Hepatocyte (in vitro differentiated cells): ENCODE measurements at places on chromosomes 12 and 14. TPM values are rescaled to one million over a fixed set of nuclear protein-coding genes. Genes with fewer than 3 reads are reported as not detected.

DNA sequence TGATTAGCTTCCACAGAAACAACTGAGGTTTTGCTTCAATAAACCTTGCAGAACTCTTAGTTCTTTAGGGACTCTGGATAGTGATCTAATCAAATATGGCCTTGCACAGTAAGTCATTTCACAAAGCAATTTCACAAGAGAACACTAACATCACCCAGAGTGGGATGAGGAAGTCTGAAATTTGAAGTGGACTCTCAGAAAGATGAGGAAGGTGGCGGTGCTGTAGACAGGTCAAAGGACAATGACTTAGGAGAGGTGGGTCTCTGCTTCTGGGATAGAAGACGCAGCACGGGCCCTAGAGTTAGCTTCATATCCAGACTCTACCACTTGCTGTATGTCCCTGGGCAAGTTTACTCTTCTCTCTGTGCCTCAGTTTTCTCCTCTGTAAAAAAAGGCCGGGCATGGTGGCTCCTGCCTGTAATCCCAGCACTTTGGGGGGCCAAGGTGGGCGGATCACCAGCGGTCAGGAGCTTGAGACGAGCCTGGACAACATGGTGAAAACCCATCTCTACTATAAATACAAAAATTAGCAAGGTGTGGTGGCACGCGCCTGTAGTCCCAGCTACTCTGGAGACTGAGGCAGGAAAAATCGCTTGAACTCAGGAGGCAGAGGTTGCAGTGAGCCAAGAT lies 18.9 kb downstream of the FOS start:
- DNase-seq = no peak

DNA sequence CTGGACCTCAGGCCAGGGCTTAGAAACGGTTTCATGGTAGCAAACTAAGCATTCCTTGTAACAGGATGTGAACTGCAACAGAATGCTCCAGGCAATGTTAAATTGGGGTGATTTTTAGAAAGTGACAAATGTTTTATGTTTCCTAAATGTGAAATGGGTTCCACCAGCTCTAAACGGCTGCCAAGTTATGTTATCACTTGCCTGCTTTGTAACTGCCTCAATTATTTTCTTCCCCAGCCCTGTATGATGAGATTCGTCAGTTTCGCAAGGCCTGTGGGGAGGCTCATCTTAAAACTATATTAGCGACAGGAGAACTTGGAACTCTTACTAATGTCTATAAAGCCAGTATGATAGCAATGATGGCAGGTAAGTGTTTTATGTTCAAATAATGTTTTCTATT lies 70.9 kb downstream of the DERA start:
- DNase-seq = no peak

- no peak for DNase-seq
Observed at GRCh38 chr14:77557391-77557790, 58.8 kb upstream of the ISM2 start.

DNA sequence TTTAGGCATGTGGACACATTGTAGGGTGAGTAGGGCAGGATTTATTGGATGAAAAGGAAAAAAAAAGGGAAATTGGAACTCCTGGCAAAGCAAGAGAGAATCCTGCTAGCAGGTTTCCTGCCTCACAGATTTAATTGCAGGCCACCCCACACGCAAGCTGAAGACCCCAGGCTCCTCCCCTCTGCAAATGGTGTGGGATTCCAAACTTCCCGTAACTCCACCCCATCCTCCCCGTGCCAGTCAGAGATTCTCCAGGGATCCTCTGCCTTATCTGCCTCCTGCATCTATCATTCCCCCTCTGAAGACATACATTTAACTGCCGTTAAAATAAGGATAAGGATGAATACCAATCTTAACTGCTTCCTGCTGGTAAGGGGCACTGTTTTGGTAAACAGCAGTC lies 249.8 kb upstream of the GARIN2 start:
- no peak for DNase-seq

GRCh38 chr14:49546766-49547165 lies 39.4 kb downstream of the RPS29 start:
- no peak for DNase-seq

GRCh38 chr12:75581515-75581914 lies 70.1 kb upstream of the KRR1 start:
- DNase-seq = no peak

DNA sequence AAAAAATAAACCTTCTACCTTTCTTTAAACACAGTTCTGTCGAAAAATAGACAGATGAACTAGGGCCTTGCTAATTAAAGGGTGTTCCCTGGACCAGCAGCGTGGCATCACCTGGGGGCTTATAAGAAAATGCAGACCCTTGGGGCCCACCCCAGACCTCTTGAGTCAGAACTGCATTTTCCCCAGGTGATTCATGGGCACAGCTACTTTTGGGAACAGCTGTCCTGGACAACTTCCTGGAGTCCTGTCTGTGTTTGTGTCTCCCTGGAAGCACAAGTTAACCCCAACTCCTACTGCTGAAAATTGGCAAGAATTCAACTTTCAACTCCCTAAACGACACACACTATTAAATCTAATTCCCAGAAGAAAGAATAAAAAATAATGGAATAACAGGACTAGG lies 17.8 kb downstream of the FBLN5 start:
- no peak for DNase-seq

- DNase-seq = no peak
Observed at GRCh38 chr12:3277306-3277943, 200.2 kb downstream of the TSPAN9 start.

GRCh38 chr12:63805704-63806672 lies 26.3 kb downstream of the RXYLT1 start:
- DNase-seq = no peak

DNA sequence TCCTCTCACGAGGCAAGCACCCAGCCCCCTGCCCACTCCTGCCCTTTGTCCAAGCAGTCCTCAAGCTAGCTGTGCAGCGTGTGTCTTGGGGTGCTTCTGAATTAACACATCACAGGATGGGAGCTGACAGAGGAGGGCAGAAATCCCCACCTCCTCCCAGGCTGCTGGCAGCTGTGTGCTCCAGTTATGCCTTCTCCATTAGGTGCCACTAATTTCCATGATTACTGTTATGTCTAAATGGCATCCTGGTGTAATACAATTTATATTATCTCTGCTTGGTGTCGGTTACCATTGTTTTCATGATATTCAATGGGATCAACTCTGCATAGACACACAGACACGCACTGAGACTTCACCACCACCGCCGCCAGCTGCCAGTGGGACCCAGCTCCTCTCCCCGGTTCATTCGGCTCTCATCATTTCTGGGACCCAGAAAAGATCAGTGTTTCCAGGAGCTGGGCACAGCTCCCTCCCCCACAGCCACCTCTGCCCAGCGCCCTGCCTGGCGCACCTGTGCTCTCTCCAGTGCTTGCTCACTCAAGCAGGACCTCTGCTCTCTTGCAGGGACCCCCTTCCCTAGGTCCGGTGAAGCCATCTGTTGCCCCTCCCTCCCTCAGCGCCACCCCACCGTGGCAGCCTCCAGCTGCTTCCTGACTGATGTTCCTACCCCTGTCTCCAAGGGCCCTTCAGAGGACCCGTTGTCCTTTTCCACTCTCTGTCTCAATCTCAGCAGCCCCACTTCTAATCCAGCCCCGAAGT lies 167.5 kb upstream of the FKBP4 start:
- no peak for DNase-seq

- no peak for DNase-seq
Observed at GRCh38 chr12:42076976-42077375, 67.7 kb downstream of the GXYLT1 start.

- no peak for DNase-seq
Observed at GRCh38 chr12:99670635-99671034, 23.1 kb downstream of the GARIN6 start.

DNA sequence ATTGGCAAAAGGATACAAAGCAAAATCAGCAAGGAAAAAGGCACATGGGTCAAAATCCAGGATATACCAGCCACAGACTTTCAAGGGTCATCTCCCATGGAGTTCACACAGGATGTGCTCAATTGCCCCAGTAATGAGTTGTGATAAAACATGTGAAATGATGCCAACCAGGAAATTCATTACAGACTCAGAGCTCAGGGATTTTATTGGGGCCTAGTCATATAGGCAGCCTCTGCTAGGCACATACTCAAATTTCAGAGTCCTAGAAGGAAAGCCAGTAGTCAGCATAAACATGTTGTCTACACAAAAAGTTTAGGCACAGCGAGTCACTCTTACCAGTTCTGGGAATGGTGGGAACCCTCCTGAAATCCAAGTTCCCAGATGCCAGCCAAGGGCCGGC lies 64.4 kb upstream of the OSBPL8 start:
- no peak for DNase-seq

DNA sequence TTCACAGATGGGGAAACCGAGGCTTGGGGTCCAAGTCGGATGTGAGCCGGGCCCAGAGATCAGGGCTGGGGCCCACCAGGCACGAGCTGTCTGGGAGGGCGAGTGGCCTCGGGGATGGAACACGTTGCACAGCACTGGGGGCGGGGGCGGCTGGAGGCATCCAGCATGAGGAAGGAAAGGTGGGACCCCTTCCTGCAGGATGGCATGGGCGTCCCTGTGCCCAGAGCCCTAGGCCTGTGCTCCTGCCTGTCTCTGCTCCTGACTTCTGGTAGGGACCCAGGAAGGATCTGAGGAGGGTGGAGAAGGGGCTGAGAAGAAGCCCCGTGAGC lies 183.4 kb downstream of the KIF26A start:
- no peak for DNase-seq

GRCh38 chr12:112962561-112962960 lies 15.8 kb upstream of the OAS2 start:
- DNase-seq = no peak

- no peak for DNase-seq
Observed at GRCh38 chr12:107296681-107297089, 203.3 kb upstream of the CRY1 start.

DNA sequence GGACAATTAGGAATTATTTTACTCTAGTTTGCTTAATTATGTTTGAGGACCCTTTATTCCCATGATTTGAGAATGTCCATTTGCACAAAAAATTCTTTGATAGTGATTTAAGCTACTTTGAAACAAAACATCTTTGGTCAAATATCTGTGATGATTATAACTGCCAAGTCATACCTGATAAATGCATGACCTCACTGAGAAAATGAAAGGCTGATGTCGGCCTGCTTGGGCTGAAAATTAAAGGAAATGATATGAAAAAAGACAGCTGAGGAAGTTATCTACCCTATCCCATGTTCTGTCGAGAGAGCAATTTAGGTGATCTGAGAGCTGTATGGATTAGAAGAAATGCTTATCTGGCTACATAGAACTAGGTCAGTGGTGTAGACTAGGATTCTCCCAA lies 43.6 kb downstream of the ATL1 start:
- no peak for DNase-seq

DNA sequence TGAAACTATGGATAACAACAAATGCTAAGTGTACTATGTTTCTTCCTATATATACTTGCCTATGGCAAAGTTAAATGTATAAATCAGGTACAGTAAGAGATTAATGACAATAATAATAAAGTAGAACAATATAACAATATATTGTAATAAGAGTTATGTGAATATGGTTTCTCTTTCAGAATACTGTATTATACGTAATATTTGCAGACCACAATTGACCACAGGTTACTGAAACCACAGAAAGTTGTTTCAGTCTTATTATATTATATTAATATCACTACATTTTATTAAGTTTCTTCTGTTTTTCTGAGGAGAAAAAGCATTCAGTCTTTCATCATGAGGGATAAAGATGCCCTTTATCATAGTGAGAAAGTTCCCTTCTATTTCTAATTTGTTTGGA lies 131.2 kb downstream of the EML1 start:
- DNase-seq = no peak

DNA sequence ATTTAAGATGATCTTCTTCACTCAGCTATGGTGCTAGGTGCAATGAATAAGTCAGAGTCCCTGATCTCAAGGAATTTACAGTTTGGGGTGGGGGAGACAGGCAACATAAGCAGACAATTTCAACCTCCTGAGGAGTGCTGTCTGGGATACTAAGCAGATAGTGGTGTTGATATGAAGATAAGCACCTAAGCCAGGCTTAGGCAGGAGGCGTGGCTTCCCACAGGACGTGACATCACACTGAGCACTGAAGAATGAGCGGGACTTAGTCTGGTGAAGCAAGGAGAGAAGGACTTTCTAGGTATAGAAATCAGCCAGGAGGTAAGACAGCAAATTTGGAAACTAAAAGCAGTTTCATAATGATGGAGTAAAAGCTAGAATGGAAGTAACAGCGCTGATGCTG lies 6.8 kb downstream of the PRPH start:
- DNase-seq = peak; percentile 26

DNA sequence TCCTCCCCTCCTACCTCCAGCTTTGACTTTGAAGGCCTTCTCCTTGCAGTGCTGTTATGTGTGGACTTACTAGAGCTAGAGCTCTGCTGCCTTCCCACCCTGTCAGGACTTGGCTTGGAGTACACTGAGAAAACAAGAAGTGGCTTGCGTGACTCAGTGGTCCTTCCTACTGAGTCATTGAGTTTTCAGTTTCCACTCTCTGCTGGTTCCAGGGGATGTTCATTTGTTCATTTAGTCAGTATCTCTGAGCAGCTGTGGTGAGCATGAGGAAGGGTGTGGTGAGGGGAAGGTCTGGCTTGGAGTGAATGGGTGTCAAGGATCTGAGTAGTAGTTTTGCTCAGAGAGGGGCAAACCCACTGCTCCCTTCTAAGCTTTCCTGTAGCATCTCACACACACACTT lies 17.2 kb upstream of the ELK3 start:
- no peak for DNase-seq

DNA sequence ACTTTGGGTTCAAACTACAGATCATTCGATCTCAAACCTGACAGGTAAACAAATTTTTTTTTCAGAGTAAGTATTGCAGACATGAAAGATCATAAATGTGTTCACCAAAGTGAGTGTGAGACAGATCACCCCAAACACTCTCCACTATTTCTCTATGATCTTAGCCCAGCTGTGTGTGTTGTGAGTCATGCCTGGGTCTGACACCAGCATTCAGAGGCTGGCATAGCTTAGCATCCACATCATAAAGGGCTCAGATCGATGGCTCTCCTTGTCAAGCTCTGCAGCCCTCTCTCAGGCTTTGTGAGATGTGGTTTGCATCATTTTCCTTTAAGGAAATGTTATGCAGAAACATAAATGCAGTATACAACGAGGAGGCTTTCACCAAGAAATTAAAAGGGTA lies 164.9 kb downstream of the ETV6 start:
- peak; percentile 34 for DNase-seq

DNA sequence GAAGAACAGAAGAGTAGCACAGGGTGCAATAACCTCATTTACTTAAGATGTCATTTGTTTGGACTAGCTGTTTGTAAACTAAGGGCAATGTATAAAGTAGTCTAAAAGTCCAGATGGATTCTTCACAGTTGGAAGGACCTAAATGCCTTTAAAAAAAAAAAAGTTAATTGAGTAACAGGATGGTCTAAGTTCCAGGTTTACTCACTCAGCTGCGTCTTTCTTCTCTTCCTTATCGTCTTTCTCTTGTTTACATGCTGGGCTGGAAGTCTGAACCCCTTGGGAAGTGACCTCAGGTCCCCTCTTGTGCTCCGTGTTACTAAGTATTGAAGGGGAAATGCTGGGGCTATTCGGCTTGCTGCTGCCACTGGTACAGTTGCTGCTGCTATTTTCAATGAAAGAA lies 82.5 kb downstream of the SH2B3 start:
- peak; percentile 33 for DNase-seq

Gene PTPRB
- 1.2 and 1.7 TPM in 2 replicates for total RNA-seq

Gene IL31
- total RNA-seq = not detected in 2 replicates

Gene HOXC4
- total RNA-seq = 1.5 and 2.1 TPM in 2 replicates

Gene ST8SIA1
- 1.5 and 2.0 TPM in 2 replicates for total RNA-seq

Gene GPR84
- total RNA-seq = 0.07 TPM in 1 of 2 replicates, not detected in the other

Gene FERMT2
- 82.1 and 95.4 TPM in 2 replicates for total RNA-seq

Gene DNAJC22
- 28.3 and 30.7 TPM in 2 replicates for total RNA-seq

Gene SERPINA12
- total RNA-seq = 0.60 TPM in 1 of 2 replicates, not detected in the other

Gene CATSPERB
- total RNA-seq = 7.1 and 19.5 TPM in 2 replicates

Gene PTPRQ
- total RNA-seq = 0.03 and 0.08 TPM in 2 replicates

Gene PIWIL1
- total RNA-seq = not detected in 2 replicates

Gene TAS2R8
- total RNA-seq = not detected in 2 replicates
